ENCODE measurements at places on chromosomes 7 and 10.

- no peak for DNase-seq
Observed at GRCh38 chr10:97279121-97279815, 13.2 kb downstream of the ARHGAP19 start.

DNA sequence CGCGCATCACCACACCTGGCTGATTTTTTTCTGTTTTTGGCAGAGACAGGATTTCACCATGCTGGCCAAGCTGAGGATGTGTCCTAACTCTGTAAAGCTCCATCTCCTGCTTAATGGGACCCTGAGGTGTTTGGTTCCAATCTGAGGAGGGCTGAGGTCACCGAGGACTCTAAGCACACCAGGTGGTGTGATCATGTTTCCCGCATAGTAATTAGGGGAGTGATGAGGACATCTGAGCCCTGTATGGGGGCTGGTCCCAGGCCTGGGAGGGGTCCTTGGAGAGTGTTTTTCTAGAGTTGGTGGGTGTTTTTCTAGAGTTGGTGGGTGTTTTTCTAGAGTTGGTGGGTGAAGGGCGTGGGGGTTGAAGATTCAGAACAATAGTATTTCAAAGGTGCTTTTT lies 3.0 kb upstream of the ABHD11 start:
- no peak for DNase-seq

GRCh38 chr7:16301291-16301690 lies 120.0 kb downstream of the CRPPA start:
- no peak for DNase-seq

- no peak for DNase-seq
Observed at GRCh38 chr7:138125119-138125518, 48.9 kb downstream of the AKR1D1 start.

- no peak for DNase-seq
Observed at GRCh38 chr10:35348609-35349388, 12.5 kb downstream of the CCNY start.

- peak; percentile 2 for DNase-seq
Observed at GRCh38 chr10:27369880-27370279, 129.3 kb upstream of the ACBD5 start.

DNA sequence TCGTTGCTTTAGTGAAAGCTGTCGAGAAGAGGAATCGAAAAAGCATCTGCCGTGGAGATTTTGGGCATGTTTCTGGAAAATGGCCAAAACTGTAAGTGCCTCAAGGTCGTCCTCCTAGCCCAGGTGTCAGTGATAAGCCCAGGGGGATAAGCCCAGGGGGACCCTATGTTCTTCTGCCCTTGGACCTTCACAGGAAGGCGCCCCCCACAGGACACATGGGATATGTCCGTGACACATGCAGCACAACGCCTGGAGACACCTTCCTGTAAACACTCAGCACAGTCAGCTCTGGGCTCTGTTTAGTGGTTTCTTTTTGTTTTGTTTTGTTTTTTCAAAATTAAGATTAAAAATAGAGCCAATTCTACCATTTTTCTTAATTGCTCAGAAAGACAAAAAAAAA lies 272.7 kb downstream of the KLF6 start:
- no peak for DNase-seq

GRCh38 chr7:44482502-44483485 lies 7.7 kb downstream of the NUDCD3 start:
- no peak for DNase-seq

DNA sequence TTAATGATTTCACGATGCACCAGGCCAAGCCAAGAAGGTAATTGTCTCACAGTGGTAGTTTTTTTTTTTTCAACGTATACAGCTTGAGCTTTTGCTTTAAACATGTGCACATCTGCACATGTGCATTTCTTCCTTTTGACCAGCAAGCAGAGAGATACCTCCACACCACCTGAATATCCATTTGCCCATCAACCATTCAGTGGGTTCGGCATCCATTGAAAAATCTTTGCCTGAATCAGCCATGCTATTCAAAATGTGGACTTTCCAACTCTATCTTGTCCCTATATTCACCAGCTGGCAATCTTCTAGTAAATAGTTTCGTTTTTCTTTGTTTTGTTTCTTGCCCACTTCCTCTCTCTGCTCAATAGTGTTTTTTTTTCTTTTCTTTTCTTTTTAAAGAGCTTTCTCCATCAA lies 7.7 kb upstream of the TRA2A start:
- DNase-seq = no peak

- no peak for DNase-seq
Observed at GRCh38 chr7:94436700-94437099, 42.0 kb downstream of the COL1A2 start.

DNA sequence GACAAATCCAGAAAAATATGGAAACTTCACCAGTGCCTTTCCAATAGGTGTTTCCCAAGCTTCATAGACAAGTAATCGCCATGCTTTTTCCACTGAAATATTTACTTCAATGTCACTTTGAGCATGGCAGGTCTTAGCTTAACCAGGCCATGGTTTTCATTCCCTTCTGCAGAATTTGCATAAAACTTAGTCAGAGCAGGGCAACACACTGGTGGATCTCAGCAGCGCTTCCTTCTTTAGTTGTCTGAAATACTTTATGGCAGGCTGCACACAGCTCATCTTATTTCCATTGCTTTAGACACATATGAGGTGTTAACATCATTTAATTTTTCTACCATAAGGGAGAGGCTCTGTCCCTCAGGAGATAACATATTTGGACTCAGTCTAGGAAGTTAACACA lies 102.9 kb upstream of the AHR start:
- DNase-seq = no peak

GRCh38 chr10:92142949-92143348 lies 147.9 kb downstream of the CPEB3 start:
- no peak for DNase-seq

DNA sequence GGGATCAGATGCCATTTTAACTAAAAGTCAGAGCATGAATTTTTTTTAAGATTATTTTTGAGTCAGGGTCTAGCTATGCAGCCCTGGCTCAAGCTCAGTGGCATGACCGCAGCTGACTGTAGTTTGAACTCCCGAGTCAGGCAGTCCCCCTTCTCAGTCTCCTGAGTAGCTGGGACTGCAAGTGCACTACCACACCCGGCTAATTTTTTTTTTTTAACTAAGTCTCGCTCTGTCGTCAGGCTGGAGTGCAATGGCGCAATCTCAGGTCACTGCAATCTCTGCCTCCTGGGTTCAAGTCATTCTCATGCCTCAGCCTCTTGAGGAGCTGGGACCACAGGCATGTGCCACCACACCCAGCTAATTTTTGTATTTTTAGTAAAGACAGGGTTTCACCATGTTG lies 7.8 kb downstream of the TAS2R41 start:
- DNase-seq = no peak

DNA sequence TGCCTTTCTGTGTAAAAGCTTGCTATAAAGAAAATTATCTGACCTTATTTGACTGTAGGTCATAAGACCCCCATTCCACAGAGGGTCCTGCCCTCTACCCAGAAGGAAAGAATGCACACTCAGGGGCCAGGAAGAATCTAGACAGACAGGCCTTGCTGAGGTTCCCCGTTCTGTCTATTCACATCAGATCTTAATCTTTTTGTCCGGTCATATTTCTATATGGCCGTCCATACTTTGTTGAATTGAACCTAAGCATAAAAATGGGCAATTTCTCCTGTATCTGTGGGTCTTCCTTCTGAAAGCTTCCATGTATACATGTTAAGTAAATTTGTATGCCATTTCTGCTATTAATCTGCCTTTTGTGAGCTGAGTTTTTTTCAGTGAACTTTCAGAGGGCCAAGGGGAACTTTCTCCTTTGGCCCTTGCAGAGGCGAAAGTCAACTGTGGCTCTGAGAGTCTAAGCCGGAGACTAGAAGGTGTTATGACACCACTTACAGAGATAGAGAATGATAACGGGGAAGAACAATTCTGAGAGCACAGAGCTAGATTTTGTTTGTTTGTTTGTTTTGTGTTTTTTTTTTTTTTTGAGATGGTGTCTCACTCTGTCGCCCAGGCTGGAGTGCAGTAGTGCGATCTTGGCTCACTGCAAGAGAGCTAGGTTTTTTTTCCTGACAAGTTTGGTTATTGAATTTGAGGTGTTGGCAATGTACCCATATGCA lies 11.6 kb upstream of the PRKAR2B start:
- DNase-seq = no peak

GRCh38 chr10:82609845-82610244 lies 734.9 kb downstream of the NRG3 start:
- no peak for DNase-seq

- no peak for DNase-seq
Observed at GRCh38 chr7:12687718-12688171, 312 bp downstream of the ARL4A start.

DNA sequence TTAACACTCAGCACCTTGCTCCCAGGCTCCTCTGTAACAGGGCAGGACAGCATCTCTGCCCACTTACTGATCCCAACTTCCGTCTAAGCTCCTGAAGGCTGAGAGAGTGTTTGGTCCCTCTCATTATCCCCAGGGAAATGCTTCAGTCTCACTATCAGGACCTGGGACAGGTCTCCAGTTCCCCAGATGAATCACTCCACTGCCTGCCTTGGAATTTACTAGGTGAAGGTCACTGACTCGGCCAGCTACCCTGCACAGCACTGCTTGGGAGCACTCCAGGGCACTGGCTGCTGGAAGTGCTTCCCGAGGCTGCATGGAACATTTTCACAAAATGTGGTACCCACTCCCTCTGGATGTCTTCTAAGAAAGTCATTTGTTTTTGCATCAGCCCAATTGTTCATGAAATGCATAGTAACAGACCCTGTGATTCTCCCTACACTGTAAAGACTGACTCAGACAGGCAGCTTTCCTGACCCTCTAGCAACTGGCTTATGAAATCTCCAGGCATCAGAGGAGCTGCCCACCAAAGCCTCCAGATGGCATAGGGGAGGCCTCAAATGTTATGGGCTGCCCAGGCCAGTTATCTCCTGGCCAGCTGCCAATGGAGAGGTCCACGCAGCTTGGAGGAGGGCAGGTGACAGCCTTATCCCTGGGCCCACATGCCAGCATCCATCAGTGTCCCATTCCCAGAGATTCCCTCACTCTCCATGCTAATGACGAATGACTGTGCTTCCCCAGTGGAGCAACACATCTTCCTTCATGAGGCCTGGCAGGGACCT lies 89.1 kb downstream of the GFRA1 start:
- no peak for DNase-seq

DNA sequence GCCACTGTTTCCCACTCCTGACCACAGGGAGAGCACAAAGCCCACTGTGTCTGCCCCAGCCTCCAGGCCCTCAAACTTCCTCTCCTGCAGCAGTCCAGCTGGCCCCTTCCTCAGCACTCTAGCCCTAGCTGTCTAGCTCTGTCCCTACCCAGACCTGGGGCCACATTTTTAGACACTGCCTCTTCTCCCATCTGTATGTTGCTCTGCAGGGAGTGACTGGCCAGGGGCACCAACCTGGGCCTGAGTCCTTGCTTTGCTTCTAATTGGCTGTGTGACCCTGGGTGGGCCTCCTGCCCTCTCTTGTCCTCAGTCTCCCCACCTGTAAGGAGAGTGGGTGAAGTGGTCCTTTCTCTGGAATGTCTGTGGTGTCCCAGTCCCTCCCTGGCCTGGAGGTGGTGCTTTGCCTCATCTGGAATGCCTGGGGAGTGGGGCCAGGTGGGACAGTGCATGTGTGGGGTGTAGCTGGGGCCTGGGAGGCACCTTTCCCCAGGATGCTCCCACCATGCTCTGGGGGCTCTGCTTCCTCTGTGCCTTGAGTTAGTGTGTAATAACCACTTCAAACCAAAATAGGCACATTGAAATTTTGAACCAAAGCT lies 25.1 kb downstream of the AQP1 start:
- no peak for DNase-seq

DNA sequence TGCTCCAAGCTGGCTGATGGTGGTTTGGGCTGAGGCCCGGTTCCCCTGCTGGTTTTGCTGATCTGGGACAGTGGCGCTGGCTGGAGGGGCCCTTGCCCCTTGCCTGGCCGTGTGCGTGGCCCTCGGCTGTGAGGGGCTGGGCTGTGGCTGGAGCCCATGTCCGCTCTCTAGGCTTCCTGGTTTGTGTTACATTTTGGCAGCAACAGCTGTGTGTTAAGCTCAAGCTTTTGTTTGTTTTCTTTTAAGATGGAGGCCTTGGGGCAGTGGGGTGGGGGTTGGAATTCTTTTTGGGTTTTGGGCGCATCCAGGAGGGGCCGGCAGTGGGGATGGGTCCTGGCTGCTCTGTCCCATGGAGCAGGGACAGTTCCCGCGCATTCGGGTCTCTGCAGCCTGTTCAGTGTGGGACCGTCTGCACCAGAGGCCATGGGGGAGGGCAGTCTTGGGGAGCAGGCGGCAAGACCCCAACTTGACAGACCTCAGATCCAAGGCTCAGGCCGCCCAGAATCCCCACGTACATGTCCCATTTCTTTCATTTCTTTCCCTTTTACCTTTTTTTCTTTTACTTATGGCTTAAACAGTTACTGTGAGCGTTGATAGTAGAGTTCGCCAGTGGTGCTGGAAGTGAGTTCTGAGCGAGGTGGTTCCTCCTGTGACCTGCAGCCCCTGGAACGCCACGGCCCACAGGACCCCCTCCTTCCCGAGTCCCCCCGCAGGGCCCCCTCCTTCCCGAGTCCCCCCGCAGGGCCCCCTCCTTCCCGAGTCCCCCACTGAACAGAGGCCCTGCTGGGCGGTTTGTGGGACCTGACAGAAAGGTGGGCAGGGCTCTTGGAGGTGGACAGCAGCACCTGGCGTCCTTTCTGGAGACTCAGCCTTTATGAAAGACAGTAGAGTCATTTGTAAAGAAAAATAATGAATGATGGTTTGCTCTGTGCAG lies 75.3 kb downstream of the INPP5A start:
- no peak for DNase-seq

DNA sequence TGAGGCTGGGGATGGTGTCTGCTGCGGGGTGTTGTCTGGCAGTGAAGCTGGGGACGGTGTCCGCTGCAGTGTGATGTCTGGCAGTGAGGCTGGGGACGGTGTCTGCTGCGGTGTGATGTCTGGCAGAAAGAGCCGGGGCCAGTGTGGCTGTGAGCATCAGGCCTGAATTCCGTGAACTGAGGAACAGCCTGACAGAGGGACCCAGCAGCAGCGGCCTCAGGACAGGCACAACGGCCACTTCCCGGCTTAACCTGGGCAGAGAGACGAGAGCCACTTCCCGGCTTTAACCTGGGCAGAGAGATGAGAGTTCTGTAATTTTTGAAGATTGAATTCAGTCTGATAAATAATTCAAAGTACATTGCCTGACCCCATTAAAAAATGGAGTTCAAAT lies 321.2 kb downstream of the PTPRN2 start:
- no peak for DNase-seq
